Cardiac muscle cell (in vitro differentiated cells and primary cell): ENCODE measurements at places on chromosomes 16 and 17.

GRCh38 chr17:58183514-58183913, 9.0 kb upstream of the EPX start:
- DNase-seq, result no peak

- peak; percentile 43 for DNase-seq
Observed at GRCh38 chr16:66133643-66134338, 232.7 kb upstream of the CDH5 start.

DNA sequence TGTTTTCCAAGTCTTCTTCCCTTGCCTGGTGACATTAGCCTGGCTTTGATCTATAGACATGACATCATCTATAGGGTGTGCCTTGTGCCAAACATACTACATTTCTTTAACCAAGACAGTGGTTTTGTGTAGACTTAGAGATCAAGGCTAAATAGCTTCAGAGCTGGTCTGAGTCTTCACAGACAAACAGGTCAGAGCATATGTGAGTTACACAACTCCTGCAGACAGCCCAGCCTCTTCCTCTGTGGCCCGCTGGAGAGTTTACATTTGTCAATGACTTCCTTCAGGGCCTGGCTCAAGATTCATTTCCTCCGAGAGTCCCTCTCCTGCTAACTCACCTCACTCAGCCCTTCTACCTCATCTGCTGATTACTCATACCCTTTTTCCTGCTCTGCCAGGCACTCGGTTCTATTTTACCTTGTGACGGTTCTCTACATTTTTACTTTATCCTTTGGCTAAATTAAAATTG, 73.1 kb upstream of the TANC2 start:
- DNase-seq, result peak; percentile 79

DNA sequence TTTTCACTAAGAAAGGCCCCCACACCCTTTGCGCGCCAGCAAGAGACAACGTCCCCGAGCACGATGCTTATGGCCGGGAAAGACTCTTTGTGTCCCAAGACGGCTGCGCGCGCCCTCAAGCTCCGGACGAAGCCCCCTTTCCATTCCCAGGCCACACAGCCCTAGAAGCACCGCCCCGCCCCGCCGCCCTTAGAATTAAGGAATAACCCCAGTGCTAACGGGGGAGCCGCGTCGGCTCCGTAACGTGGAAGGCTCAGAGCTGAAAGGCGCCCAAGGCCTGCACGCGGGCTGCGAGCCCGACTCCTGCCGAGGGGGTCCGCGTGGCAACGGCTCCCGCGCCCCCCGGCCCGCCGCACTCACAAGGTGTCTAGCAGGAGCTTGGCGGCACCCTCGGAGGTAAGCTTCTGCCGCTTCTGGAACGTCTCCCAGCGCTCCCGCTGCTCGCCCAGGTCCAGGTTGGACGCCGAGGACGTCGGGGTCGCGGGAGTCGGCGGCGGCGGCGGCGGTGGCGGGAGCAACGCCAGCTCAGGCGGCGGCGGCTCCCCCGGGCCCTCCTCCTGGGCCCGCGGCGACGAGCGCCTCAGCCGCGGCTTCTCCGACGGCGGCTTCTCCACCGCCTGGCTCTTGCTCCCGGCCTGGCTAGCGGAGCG, 477 bp downstream of the CENPV start:
- DNase-seq, result peak; percentile 47

DNA sequence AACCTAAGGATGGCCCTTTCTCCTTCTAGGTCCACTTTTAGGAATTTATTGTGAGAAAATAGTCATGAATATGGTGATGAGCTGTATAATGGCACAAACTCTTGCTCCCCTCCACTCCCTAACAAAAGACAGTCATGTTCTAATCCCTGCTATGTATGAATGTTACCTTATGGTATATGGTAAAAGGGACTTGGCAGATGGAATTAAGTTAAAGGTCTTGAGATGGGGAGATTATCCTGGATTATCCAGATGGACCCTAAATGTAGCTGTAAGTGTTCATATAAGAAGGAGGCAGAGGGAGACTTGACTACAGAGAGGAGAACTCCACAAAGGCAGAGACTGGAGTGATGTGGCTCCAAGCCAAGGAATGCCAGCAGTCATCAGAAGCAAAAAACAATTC, 296.1 kb downstream of the SOX9 start:
- no peak for DNase-seq

GRCh38 chr17:81621494-81622130, 15.3 kb downstream of the NPLOC4 start:
- DNase-seq, result no peak

GRCh38 chr17:40287159-40287493, 553 bp upstream of the CDC6 start:
- DNase-seq, result no peak

DNA sequence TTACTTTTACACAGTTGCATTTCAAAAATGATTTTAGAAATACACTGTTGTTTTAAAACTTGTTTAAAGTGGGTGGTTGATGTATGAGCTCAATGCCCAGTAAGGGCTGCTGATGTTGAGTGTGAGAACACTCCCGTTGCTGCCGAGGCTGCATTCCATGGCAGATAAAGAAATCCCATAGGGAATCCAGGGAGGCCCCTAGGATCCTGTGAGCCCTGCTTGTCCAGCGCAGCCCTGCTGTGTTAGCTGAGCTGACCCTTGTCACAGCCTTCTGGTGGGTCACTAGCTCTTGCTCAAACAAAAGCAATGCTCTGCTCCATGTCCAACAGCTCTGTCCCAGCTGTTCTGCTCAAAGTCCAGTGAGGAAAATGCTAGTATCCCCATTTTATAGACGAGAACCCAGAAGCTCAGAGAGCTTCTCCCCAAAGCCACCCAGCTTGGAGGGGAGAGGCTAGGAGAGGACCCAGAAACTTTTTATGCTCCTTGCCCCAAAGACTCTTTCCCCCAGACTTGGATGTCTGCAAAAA, 18.6 kb upstream of the COL1A1 start:
- DNase-seq, result peak; percentile 90

DNA sequence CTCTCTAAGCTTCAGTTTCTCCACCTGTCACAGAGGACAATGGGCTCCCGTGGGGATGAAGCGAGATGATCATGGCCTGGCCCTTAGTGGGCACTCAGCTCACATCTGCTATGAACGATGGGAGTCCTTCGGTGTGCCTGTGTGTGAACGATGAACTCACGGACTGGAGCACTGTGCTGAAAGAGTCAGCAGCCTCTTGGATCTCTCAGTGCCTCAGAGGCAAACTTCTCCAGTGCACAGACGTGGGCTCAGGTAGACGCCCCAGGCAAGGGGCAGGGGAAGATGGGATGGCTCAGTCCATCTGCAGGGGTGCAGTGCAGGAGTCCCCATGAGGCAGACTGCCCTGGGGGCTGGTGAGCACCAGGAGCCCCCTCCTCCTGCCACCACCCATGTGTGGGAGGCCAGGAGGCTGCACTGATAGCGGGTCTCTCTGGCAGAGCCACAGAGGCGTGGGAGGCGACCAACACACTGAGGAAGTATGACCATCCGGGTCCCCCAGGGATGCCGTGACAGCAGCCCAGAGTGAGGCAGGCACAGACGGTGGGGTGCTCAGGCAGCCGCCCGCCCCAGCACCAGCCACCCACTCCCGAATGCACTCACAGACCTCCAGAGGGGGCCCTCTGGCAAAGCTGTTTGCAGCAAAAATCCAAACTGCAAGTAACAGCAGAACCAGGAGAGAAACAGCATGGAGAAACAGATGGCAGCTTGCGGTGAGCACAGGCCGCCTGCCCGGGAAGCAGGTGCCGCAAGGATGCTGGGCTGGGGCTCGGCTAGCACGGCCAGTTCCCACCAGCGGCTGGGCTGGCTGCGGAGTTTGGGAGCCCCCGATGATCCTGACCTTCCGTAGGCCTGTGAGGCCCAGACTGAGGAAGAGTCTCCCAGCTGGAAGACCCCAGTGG, 82.7 kb downstream of the RPH3AL start:
- DNase-seq, result no peak

- DNase-seq, result no peak
Observed at GRCh38 chr17:78120971-78121800, 7.4 kb downstream of the TMC6 start.

GRCh38 chr17:72380737-72381136, 259.9 kb downstream of the SOX9 start:
- no peak for DNase-seq

DNA sequence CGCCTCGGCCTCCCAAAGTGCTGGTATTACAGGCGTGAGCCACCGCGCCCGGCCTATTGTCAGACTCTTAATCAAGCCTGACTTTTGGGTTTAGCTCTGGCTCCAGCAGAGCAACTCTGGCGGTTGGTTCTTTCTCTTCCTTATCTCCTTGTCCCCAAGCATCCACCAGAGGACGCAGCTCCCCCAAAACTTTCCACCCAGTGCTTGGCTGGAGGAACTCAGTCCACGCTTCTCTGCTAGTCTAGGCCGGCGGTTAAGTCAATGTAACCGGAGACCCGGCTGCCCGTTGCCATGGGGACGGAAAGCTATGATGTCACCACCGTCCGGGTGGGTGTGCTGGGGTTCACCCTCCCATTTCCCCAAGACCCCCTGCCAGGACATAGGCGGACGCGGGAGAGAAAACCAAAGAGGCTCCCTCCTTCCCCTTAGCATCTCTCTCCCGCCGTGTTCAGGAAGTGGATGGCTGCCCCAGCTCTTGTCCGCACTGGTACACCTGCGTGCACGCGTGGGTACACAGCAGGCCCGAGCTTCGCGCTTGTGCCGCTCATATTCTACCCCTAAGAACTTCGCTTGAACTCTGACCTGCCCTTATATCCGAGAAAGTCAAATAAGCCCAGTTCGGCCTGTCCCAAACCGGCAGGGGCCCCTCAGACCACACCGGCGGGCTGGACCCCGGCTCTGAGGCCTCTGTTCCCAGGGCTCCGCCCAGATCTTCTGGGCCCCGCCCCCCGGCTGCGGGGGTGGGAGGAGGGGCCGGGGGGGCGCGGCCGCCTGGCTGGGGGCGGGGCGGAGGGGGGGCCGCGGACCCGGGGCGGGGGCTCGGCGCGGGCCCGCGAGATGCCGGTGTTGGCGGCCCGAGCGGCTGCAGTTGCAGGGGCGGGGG, at the start of gene RND2:
Gene RND2, plus strand, starts transcription at position 825 of the 883 bp plus-strand sequence. CDS start 117 bp downstream, outside the sequence.
- DNase-seq, result peak; percentile 96

DNA sequence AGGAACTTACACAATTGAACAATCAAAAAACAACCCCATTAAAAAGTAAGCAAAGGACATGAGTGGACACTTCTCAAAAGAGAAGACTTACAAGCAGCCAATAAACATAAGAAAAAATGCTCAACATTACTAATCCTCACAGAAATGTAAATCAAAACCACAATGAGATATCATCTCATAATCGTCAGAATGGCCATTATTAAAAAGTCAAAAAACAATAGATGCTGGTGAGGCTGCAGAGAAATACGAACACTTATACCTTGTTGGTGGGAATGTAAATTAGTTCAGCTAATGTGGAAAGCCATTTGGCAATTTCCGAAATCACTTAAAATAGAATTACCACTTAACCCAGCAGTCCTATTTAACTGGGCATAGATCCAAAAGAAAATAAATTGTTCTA, 301.9 kb upstream of the KCNJ16 start:
- no peak for DNase-seq

- DNase-seq, result no peak
Observed at GRCh38 chr16:72983728-72984350, 64.1 kb downstream of the ZFHX3 start.

- peak; percentile 91 for DNase-seq
Observed at GRCh38 chr17:56595831-56596690, 2.6 kb downstream of the NOG start.

DNA sequence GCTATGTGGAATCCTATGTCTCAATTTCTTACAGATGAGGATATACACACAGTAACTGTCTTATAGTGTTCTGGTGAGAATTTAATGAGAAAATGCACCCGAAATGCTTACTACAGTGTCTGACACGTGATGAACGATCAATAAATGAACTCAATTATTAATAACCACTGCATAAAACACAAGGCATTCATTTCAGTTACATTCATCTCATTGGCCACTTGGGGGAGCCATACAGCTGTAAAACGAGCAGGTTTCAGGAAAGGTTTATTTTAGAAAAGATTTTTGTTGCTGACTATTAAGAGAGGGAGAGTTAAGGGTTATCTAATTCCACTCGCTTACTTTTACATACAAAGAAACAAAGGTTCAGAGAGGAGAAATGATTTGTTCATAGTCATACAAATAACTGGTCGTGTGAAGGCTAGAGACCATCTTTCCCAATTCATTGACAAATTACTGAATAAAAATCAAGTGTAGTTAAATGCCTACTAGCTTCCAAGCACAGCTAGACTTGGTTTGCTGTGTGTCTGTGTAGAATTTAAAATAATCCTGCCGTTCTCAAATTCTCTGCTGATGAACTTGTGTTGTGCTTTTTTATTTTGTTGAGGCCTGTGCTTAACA, 160.1 kb downstream of the MAP2K4 start:
- DNase-seq, result peak; percentile 83

DNA sequence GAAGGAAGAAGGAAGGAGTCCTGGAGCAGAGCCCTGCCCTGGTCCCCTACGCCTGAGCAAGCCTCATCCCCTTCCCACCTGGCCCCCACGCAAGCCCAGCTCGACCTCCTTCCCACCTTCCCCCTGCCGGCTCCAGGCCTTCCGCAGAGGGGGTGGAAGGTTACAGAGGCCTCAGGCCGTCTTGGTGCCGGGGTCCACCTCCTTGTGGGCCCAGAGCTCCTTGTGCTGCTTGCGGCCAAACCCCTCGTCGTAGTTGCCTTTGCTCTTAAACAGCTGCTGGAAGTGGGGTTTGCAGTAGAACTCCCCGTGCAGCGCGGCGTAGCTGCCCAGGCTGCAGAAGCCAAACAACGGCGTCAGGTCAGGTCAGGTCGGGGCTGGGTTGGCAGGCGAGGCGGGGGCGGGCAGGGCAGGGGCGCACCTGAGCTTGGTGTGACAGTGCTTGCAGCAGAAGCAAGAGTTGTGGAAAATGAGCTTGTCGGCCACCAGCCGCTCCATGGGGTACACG, 1.5 kb downstream of the LIMD2 start:
- DNase-seq, result no peak

GRCh38 chr17:34579017-34579946, at the start of gene TMEM132E:
TSS of gene TMEM132E (plus strand) at chr17:34579582. CDS start at chr17:34581077, 1,495 bp downstream.
- peak; percentile 74 for DNase-seq

- DNase-seq, result no peak
Observed at GRCh38 chr16:55871411-55872038, 3.6 kb downstream of the CES5A start.

GRCh38 chr17:80413771-80414507, 1.0 kb upstream of the ENDOV start:
- no peak for DNase-seq

GRCh38 chr17:19978805-19979211, 1.2 kb upstream of the AKAP10 start:
- no peak for DNase-seq

GRCh38 chr17:14460516-14461226, 159.8 kb downstream of the HS3ST3B1 start:
- DNase-seq, result no peak

DNA sequence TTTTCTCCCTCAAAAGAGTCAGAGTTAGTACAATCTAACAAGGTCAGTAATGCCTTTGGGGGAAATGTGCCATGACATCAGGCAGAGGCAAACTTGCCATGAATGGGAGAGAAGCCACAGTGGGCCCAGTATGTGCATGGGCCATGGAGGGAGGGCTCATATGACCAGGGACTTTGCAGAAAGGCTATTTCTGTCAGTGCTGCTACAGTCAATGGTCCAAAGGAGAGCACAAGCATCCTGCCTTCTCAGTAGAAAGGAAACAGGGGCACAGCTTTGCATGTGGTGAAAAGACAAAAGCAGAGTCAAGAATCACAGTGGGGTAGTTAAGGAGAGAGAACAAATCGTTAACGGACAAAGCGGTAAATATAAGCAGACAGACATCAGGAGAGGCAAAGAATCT, 11.2 kb upstream of the CORO6 start:
- no peak for DNase-seq

- peak; percentile 48 for DNase-seq
Observed at GRCh38 chr17:41329279-41329948, 13.9 kb upstream of the KRTAP17-1 start.

- no peak for DNase-seq
Observed at GRCh38 chr16:81497690-81498089, 53.1 kb downstream of the CMIP start.
